ENCODE measurements at places on chromosomes 5 and 9.

- no peak for DNase-seq
These were observed 688.3 kb downstream of the PRR16 start for GRCh38 chr5:121152411-121152810.

DNA sequence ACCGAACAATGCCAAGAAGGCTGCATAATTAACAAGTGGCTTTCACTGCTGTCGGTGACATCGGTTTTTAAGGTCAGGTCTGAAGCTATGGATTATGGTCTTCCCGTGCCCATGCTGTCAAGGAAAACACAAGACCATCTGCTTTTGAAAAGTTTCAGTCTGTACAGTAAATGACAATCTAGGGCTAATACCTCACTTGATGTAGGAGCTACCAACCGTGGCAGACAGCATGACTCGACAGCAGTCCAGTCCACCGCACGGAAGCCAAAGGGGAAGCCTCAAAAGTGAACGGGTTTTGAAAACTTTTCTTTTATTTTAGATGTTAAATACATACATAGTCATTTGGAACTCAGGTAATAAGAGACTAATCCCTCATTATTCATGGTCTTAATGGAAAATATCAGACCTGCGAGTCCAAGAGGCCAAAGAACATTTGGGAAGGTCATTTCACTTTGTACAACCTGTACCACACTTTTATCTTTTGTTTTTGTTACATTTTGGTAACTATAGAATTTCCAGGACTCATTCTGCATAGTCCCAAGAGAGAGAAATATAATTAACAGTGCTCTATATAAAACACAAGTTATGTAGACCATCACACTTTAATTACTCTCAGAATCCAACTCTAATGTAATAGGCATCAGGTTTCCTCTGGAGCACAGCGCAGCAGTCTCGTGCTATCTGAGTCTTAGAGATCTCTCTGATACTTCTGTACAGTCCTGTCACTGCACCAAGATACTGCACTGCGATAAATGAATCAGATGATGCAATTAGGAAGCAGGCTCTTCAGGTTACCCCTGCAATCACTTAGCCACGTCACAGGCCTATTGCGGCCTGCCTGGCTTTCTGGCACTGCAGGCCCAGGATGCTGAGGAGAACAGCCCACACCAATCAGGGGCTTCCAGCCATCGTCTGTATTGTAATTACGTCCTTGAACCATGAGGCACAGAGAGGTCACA, 184.9 kb downstream of the FANCC start:
- DNase-seq, result no peak

DNA sequence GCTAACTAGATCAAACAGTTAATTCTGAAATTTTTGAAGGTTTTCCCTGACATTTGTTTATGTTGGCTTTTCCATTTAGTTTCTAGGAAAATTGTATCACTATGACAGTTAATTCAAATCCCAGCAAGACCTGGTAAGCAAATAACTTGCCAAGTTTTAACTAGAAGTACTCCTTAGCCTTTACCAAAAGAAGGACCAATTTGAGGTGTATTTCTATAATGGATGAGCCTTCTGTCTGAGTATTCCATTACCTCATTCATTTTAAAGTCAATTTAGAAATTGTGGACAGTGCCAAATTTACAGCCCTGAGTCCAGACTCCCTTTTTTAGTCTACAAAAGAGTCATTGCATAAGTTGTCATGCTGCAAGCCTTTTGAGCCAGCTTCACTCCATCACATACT, 687.6 kb downstream of the CETN3 start:
- no peak for DNase-seq

GRCh38 chr5:94627191-94627590, 8.7 kb downstream of the SLF1 start:
- no peak for DNase-seq

GRCh38 chr9:134807716-134808446, 72.7 kb upstream of the FCN2 start:
- DNase-seq, result no peak

GRCh38 chr9:116468793-116469527, 218.1 kb upstream of the TRIM32 start:
- DNase-seq, result no peak

DNA sequence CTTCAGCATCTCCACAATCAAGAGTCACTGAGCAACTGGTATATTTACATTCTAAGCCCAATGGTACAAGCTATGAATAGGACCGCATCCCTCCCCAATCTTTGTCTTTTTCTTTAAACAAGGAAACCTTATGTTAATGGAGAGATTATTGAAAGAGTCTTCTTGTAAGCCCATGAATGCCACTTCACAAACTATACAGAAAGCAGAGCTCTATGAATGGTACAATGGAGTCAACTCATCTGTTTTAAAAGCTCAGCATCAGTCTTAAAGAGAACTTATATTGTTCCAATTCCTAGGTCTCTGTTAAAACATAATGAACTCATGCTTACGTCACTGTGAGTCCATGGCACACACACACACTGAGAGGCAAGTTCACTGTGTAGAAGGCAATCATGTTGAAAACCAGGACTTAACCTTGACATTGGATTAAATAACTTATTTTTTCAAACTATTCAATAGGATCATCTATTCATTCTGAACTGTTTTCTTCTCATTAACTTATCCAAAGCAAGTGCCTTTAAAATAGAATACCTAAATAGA, 4.5 kb downstream of the NREP start:
- DNase-seq, result no peak

GRCh38 chr5:14580398-14581034, 1.1 kb upstream of the OTULINL start:
- DNase-seq, result no peak

GRCh38 chr9:136614372-136614922, 48.3 kb upstream of the EGFL7 start:
- no peak for DNase-seq

- DNase-seq, result no peak
These were observed 18.3 kb downstream of the PSAT1 start for GRCh38 chr9:78314953-78315870.

GRCh38 chr5:111901296-111901695, 144.3 kb upstream of the NREP start:
- DNase-seq, result no peak
